ENCODE measurements at places on chromosomes 2 and 18.

DNA sequence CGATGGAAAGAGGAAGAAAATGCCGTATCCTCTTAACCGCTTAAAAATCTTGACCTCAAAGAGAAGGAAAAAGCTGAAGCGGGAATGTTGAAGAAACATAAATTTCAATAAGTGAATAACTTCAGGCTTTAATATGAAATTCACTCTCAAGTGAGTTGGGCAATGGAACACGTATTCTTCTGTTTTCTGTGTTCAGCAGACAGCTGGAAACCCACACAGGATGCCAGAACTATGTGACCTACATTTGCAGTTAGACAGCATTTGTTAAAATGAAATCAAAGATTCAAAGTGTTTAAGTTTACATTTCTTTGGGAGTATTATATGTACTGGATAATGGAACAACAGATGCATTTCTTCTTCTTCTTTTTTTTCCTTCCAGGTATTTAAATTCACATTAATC, 80.5 kb upstream of the SPATS2L start:
- DNase-seq = no peak

GRCh38 chr18:54296062-54296461, 26.7 kb downstream of the POLI start:
- DNase-seq = no peak

DNA sequence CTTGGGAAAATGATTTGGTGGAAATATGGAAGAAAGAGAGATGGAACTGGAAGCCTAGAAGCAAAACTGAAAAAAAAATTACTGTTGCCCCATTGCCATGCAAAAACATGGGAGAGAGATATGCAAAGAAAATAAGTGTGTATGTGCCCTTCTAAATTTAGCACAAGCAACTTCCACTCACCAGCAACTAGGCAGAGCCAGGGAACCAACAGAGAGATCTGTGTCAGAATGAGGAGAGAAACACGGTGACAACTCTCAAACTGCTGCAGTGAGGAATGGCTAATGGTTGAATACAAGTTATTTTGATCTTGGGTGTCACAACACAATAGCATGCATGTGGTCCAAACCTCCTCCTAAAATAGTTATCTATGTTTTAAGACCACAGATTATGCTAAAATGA, 10.9 kb downstream of the DSC2 start:
- no peak for DNase-seq

DNA sequence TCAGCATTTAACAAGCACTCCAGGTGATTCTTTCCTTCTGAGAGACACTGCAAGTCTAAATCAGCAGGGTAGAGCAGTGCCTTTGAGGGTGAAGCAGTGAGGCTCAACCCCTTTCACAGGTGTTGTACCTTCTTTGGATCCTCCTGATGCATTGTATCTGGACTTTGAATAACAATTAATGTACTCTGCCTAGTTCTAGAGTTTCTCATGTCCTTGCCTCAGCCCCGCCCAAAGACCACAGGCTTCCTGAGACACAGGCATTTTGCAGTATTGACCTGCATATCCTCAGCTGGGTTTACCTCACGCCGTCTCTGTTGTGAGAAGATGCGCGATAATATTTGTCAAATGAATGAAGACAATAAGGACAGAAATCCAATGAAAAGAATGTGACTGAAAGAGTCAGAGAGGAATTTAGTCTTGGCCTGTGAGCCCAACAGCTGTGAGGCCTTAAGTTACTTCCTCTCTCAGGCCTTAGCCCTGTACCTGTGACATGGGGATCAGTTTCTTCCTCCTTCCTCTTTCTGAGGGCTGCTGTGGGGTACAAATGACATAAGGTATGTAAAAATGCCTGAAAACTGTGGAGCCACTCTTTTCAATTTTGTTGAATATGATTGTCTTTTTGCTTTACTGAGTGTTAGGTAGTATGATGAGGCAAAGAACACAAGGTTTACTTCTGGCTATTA, 43.7 kb downstream of the WIPF1 start:
- DNase-seq = peak; percentile 53

DNA sequence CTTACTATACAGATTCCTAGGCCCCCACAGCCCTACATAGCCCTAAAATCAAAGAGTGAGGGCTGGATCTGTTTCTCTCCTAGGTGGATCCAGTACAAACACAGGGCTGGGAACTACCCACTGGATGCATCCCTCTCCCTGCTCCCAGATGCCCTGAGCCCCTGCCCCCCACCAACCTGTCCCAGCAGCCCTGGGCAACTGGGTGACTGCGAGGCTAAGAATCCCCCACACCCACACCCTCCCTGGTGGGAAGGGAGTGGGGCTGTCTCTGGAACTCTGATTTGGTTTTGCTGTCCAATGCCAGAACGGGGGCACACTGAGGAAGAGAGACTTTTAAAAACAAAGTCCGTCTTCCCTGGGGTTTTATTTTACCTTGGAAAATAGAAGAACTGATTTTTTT, 113.1 kb downstream of the SMAD7 start:
- no peak for DNase-seq

DNA sequence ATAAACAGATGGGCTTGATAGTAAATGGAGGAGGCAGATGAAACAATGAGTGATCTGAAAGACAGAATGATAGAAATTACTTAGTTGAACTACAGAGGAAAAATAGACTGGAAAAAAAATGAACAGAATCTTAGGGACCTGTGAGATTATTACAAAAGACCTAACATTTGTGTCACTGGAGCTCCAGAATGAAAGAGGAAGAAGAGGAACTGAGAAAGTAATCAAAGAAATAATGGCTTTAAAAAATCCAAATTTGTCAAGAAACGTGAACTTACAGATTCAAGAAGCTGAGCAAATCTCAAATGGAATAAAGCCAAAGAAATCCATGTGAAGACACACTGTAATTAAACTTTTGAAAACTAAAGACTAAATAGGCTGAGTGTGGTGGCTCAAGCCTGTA, 28.3 kb downstream of the EVA1A start:
- no peak for DNase-seq

DNA sequence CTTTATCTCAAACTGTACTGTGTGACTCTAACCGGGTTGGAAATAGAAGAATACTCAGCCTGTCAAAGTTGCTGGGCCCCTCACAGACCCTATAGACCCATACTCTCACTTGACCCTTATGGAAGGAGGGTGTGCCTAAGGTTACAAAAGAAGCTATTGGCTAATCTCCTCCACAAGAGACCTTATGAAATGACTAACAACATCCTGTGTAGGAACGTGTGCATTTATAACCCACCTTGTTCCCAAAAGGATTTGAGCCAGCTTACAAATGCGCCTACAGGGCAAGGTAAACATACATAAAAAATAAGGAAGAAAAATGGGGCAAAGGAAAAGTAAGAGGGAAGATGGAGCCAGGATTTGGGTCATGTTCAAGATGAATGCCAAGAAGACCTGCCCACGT, 225.4 kb upstream of the SMAD2 start:
- DNase-seq = no peak

- no peak for DNase-seq
These were observed 451.8 kb upstream of the NRXN1 start for GRCh38 chr2:51483720-51484119.

DNA sequence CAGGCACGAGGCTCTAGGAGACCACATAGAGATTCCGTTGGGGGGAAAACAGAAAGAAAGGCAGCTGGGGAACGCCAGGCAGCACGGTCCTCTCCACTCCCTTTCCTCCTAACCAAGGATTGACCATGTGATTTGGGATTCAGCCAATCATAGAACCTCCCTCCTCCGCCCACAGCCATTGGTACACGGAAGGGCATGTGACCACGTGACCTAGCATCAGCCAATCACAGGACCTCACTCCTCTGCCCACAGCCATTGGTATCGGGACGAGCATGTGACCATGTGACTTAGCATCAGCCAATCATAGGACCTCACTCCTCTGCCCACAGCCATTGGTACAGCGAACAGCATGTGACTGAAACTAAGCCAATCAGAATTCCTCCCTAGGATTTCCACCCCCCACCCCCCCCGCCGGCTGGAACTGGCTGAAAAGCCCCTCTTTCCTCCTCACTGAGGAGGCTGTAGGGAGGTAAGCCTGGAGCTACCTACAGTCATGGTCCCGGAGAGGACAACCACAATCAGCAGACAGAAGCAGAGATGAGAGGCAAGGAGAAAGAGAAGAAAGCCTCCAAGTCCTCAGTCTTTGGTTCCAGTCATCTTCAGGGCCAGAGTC, 7.6 kb downstream of the SERPINE2 start:
- DNase-seq = no peak

DNA sequence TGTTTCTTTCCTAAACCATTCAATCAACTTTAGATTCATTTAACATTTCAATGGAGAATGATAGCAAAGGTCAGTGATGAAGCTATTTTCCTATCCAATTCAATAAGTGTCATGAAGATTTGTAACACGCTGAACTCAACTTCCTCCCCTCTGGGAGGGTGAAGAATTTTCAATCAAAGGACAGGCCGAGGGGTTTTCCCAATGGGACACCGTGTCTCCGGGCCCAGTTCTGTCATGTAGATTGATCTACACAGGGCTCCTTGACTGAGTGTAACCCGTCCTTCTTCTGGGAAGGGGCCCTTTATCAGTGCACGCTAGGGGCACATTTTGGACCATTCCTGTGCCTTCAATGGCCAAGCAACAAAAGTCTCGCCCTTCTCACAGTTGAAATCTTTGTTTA, 90.1 kb downstream of the KCNE4 start:
- no peak for DNase-seq

DNA sequence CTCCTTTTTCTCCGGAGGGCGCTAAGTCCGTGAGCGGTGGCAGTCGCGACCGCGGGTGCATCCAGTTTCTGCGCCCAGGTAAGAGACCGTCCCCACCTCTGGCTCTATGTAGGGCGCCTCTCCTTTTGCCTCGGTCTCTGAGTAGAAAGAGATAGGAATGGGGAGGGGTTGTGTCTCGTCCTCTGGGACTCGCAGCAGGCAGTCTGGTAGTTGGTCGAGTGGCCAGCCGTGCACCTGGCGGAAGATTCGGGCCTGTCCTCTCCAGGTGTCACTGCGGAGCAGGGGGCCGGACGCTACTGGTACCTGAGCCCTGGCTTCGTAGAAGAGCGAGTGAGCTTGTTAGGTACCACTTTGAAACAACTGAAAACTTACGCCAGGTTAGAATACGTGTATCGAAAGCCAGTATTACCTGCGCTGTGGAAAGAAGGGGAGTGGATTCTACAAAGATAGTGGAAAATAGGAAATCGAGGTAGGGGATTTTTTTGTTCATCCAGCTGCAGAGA, 403 bp downstream of the MAP2 start:
- DNase-seq = peak; percentile 1

DNA sequence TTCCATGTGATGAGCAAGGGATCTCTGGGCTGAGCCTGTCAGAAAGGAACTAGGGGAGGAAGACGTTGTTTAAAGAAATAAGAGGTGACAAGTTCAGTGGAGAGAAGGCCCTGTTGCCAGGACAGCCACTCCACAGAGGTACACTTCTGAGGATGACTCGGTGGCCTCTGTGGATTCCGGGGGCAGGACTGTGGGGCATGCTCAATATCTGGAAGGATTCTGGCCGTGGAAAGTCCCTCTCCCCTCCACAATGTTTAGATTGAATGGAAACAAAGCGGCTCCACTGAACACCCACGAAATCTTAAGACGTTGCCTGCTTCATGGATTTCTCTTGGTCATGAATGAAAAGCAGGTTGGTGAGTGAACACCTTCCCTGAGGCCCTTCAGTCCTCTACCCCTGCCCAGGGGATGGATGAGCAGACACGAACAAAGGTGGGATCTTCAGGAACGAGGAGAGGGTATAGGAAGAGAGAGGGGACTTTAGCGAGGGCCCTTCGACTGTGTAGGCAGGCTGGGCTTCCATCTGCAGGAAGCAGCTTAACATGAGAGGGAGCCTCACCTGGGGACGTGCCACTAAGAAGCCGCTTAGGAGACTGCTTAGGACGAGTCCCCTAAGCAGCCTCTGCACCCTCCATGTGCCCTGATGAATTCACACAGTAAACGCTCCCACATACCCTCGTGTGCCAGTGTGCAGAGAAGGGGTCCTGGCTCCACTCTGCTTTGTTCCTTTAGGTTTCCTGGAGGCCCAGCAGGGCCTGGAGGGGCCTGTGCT, 1.9 kb downstream of the NTSR2 start:
- no peak for DNase-seq

DNA sequence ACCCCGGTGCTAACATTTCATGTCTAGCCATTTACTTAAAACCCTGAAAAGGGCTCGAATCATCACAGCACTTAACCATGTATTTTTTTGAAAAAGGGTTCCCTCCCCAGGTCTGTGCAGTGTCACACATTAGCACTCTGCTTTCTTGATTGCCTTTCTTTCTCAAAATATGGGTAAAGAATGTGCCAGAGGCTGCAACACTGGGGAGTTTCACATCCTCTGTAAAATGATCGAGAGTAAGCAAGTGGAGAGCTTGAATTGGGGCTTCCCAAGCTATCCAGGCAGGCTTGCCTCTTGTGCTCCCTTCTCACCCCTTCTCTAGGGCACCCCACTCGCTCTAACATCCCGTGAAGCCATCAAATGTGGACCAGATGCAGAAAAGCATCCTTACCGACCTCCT, 177.0 kb upstream of the CCDC68 start:
- DNase-seq = no peak

DNA sequence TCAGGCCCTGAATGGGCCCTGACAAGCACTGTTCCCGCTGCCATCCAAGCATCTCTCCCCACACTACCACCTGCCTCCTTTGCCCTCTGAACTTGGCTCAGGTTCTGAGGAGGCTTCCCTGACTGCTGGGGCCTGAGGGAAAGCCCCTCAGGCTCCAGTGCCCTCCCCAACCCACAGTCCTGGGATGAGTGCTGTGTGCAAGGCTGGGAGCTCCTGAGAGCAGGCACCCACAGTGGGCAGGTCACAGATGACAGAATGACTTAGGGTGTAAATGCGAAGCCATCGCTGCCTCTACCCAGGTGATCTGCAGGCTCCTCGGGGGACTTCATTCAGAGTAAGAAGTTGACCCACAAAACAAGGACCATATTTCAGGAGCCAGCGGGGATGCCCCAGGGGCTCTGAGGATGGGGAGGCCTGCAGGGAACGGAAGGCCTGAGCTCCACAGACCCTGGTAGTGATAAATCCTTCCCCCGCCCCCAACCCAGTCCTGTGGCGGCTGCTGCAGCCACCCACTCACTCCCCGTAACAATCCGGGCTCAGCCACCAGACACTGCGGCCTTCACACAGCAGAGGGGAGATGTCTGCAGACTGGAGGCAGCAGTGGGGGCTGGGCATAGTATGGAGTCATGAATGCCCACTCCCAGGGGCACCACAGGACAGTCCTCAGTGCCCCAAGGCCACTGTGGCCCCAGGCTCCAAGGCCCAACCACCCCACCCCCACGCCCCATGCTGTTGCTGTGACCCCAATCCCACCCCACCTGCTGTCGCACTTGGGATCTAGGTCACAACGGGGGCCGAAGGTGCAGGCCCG, 8.9 kb downstream of the BIN1 start:
- DNase-seq = no peak

- no peak for DNase-seq
These were observed 16.7 kb downstream of the DDX1 start for GRCh38 chr2:15608392-15608761.

GRCh38 chr2:20674309-20674965, 7.5 kb downstream of the GDF7 start:
- no peak for DNase-seq

GRCh38 chr2:11224887-11225286, 69.6 kb downstream of the SLC66A3 start:
- no peak for DNase-seq

GRCh38 chr18:25365242-25365641, 13.3 kb upstream of the ZNF521 start:
- no peak for DNase-seq

GRCh38 chr2:146540271-146540932, 1304.4 kb upstream of the ACVR2A start:
- DNase-seq = no peak

- DNase-seq = no peak
These were observed 191.4 kb downstream of the SS18 start for GRCh38 chr18:25898965-25899364.

- DNase-seq = no peak
These were observed 34.5 kb downstream of the COL3A1 start for GRCh38 chr2:189008555-189009262.

Data from CD4-positive, alpha-beta T cell treated with Interleukin-21 for 1 hour (primary cell).